ENCODE measurements at places on chromosomes 5 and 9.

- DNase-seq, result no peak
Measured at GRCh38 chr9:124296094-124296493, 38.3 kb downstream of the NEK6 start.

DNA sequence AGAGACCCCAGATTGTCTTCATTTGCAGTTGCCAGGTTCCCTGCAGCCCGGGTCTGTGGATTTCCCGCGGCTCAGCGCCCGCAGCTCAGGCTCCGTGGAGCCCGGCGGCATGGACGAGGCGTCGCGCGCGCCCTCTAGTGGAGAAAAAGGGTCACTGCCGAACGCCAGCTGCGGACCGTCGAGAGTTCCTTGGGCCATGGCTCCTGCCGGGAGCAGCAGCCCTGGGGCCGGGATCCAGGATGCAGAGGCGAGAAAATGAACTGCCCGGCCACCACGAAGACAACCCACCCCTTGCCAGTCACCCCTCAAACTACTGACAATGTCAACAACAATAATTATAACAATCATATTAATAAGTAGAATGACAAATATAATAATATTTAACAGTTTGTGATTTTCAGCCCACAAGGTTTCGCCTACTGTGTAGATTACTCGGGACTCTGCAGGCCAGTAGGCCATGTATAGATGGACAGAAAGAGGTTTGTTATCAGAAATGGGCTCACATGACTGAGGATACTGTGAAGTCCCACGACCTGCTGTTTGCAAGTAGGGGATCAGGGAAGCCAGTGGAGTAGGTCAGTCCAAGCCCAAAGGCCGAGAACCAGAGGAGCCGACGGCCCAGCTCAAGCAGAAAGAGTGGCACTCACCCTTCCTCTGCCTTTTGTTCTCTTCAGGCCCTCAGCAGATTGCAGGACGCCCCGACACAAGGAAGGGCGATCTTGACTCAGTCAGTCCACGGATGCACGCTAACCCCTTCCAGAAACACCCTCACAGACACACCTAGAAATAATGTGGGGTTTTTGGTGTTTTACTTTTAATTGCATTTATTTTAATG lies 43.1 kb downstream of the BOD1 start:
- DNase-seq, result peak; percentile 62

- DNase-seq, result no peak
Measured at GRCh38 chr9:112387115-112387514, 7.2 kb downstream of the HSDL2 start.

DNA sequence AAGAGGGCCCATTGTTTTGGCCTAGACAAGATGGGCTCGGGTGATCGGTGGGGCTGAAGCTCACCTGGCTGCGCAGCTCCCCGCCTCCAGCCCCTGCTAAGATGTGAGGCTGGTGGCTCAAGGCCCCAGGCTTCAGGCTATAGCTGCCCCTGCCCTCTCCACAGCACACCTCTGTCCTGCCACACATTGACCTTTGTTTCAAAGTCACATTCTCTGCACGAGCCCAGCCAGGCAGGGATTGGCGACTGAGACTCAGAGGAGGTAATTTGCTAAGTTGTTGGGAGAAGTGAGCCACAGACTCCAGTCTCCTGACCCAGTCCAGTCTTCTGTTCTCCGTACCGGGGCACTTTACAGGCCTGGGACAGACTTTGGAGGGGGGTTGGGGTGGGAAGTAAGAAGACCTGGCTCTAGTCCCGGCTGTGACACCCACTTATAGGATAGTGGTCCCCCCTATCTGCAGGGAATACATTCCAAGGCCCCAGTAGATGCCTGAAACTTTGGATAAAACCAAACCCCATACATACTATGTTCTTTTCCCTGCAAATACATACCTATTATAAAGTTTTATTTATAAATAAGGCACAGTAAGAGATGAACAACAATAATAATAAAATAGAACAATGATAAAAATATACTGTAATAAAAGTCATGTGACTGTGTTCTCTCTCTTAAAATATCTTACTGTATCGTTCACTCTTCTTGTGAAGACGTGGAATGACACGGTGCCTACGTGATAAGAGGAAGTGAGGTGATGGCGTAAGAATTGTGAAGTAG lies 13.3 kb downstream of the PDGFRB start:
- no peak for DNase-seq

DNA sequence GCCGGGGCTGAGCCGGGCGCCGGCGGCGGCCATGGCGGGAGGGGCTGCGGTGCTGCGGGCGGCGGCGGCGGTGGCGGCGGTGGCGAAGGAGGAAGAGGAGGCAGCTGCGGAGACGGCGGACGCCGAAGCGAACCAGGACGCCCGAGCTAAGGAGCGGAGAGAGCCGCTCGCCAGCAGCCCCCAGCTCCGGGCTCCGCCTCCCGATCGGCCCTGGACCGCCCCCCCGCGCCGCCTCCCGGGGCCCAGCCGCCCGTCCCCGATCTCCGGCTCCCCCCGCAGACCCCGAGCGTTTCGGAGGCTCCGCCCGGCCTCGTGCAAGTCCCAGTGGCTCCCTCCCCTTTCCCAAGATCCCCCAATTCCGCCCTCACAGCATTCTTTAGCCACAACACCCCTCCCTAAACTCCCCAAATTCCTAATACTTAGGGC lies at the start of gene ASTN2:
TSS of gene ASTN2 (minus strand) at position 152 of the 426 bp plus-strand sequence. CDS start at position 33, 119 bp downstream.
- no peak for DNase-seq

GRCh38 chr9:112664531-112664930 lies 53.4 kb downstream of the INIP start:
- DNase-seq, result no peak

- DNase-seq, result no peak
Measured at GRCh38 chr9:18675332-18675731, 201.4 kb downstream of the ADAMTSL1 start.

DNA sequence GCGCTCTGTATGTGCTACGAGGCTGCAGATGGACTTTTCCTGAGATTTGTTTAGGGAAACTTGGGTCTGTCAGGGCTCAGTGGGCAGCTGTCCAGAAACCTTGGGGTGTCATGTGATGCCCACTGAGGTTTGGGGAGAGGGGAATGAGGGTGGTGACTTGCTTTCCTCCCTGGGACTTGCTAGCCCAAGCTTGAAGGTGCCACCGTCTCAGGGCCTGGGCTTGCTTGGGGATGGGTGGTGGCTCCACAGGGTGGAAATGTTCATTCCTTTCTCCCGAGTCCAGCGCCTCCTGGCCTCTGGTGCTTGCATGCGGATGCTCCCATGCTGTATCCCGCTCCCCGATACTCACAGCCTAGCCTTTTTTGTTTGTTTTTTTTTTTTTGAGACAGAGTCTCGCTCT lies 33.3 kb downstream of the ZNF618 start:
- DNase-seq, result no peak

DNA sequence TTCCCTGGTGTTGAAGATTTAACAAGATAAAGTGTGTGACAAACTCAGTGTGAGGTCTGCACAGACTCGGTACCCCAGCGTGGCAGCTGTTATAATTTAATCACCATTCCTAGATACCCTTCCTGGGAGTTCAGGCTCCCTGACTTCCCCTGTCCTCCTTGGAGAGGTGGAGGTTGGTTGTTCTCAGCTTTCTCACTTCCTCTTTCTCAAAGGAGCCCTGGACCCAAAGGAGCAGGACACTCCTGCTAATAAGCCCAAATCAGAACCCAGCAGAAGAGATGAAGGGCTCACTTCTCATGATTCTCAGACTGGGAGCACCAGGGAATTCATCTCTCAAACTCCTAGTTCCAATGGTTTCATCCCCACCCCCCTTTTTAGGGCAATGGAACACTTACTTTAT lies 58.2 kb downstream of the GTF3C4 start:
- no peak for DNase-seq

DNA sequence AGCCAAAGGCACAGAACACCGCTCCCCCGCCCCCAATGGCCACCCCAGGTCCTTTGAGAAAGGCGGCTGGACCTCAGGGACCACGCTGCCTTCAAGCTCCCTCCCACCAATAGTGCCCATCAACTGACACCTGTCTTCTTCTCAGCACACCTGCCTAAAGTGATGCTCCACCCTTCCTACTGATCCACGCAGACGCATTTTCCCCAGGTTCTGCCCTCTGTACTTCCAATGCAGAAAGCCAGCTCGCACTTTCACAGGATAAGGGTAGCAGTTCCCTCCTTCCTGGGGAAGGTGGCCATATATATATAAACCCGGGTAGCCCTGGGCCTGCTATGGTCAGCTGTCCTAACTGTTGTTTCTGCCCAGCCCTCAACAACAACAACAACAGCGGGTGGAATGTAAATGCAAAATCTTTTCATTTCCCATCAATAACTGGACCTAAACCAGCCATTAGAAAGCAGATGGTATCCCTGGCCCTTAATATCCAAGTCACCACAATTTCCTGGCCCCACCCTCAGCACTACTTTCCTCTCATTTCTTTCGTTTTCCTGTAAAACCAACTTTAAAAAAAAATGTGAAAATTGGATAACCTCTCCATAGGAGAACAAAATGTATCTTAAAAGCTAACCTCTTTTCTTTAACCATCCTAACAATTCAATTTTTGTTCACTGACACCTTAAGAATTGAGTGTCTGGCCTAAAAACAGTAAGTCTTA lies 1.7 kb downstream of the GOLM1 start:
- DNase-seq, result no peak

DNA sequence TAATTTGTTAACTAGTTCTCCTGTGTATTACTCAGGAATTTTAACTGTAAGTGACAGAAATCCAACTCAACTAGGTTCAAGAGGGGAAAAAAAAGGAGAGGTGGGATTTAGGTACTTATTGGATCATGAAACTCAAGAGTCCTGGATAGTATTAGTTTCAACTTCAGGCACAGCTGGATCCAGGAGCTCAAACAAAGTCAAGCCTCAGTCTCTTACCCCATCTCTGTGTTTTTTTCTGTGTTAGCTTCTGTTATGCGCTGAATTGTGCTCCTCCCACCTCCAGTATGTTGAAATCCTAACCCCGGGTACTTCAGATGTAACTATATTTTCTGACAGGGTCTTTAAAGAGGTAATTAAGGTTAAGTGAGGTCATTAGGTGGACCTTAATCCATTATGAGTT lies 53.5 kb downstream of the SMIM23 start:
- no peak for DNase-seq

DNA sequence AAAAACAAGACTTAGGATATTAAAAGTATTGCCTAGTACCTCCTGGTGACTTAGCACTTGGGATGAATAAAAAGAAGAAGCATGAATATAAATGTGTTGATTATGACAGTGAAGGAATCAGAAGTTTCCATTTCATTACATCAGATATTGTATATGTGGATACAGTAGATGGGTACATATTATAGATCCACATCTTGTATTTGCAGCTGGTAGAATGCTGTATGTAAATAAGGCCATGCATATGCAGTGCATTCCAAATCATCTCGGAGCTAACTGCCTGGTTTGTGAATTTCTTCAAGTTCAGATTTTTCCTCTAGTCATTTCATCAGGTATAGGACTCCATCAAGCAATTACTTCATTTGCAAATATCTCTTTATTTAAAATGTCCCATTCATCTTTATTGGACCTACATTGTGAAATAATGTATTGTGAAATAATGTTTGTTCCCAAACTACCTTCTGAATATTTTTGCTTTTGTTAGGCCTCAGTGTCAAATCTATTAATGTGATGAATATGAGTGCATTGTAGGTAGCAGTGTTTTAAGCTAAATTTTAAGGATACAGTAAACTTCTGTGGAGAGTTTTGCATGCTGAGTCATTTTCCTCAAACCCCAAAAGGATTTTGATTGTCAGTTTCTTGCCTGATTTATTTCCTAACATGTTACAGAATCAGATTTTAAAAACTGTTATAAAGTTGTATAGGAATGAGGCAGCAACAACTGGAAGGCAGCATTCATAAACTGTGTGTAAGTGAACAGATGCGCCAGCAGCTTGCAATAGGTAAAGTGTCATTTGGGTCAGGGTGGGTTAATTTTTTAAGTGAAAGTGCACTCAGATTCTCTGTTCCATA lies 370.8 kb upstream of the RIOK2 start:
- DNase-seq, result no peak

DNA sequence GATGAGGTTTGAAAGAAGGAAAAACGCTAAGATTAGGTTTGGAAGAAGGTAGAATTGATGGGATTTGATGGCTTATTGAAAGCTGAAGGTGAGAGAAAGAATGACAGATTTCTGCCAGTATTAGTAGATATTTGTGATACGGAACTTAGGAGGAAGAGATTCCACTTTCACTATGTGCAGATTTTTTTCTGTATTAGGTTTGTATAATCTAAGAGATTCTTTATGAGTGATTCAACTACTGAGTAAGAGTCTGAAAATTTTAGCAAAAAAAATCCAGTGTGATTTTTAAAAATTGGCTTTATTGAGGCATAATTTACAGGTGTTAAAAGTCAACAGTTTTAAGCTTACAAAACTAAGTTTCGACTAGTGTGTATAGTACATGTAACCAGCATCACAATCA lies 54.1 kb downstream of the AP3S1 start:
- DNase-seq, result no peak

GRCh38 chr9:133619791-133620190 lies 10.6 kb upstream of the FAM163B start:
- peak; percentile 8 for DNase-seq

GRCh38 chr9:127927201-127927987 lies 3.2 kb downstream of the PIP5KL1 start:
- DNase-seq, result no peak

GRCh38 chr5:39854771-39855410 lies 430.1 kb upstream of the DAB2 start:
- DNase-seq, result no peak

GRCh38 chr9:114844766-114845165 lies 38.9 kb upstream of the TNFSF15 start:
- no peak for DNase-seq

- DNase-seq, result no peak
Measured at GRCh38 chr5:116756531-116756930, 181.9 kb upstream of the SEMA6A start.

GRCh38 chr9:84597131-84597530 lies 72.4 kb upstream of the NTRK2 start:
- no peak for DNase-seq

- no peak for DNase-seq
Measured at GRCh38 chr5:127098241-127098640, 24.9 kb upstream of the C5orf63 start.

GRCh38 chr5:177378884-177379883 lies 5.0 kb upstream of the SLC34A1 start:
- no peak for DNase-seq

DNA sequence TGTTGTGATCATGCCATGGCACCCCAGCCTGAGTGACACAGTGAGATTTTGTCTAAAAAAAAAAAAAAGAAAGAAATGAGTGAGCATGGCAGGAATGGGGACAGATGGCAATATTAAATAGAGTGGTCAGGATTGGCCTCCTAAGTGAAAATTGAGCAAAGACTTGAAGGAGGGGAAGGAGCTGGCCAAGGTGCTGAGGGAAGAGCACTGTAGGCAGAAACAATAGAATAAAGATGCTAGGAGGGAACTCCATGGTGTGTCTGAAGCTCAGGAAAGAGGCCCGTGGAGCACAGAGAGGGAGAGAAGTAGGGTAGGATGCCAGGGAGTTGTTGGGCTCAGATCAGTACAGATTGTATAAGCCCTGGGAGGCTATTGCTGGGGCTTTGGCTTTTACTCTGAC lies 64.4 kb upstream of the PCAT7 start:
- no peak for DNase-seq

GRCh38 chr9:104915753-104916152 lies 12.2 kb downstream of the ABCA1 start:
- DNase-seq, result no peak

GRCh38 chr5:145872914-145873313 lies at the start of gene GRXCR2:
Gene GRXCR2 (minus strand): TSS chr5:145873014. CDS start chr5:145872968, 46 bp downstream.
- DNase-seq, result no peak

GRCh38 chr9:16743375-16743774 lies 127.1 kb downstream of the BNC2 start:
- no peak for DNase-seq

Measured in stimulated activated CD4-positive, alpha-beta T cell treated with anti-CD3 and anti-CD28 coated beads, Interleukin-12 subunit alpha, Interleukin-12 subunit beta, amount 100 ng/mL, for 24 hours (primary cell).